ENCODE measurements at places on chromosomes 5 and 9. TPM values are rescaled to one million over a fixed set of nuclear protein-coding genes. Genes with fewer than 3 reads are reported as not detected.

GRCh38 chr9:89437772-89438171 is 60.1 kb downstream of the SEMA4D start:
- no peak for DNase-seq

GPR21 gene
- total RNA-seq: 1.0 TPM

ZFP2 gene
- total RNA-seq: 0.37 TPM

- DNase-seq: no peak
Measured at GRCh38 chr9:122348288-122348777, 22.5 kb upstream of the PTGS1 start.

DNA sequence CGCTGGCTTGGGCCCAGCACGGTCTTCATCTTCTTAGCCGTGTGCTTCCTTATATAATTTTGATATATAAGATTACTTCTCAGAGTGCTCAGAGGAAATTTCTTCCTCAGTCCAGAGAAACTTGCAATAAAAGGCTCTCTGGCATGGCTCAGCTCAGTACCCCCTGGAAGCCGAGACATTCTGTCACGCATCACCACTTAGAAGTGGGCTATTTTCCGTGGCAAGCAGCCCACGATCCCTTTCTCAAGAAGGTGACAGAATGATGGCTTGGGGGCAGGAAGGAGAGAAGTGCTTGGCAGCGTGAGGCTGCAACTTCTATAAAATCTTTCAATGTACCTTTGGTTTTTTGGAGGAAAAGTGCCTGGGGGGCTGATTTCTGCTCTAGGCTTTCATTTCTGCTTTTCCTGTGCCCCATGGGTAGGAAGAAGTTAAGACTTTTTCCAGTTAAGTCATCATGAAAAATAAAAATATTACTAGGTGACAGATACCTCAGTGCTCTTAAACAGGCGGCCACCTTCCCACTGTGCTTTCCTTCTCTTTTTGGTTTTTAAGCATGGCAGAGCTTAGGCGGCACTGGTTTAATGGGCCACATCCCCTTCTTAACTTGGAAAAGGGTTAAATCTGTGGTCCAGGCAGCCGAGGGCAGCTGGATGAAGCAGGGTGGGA is 104.6 kb downstream of the MVB12B start:
- DNase-seq: no peak

GRCh38 chr5:34959323-34959722 is 30.0 kb downstream of the DNAJC21 start:
- no peak for DNase-seq

GRCh38 chr5:26610577-26610976 is 427.8 kb downstream of the CDH9 start:
- no peak for DNase-seq

DNA sequence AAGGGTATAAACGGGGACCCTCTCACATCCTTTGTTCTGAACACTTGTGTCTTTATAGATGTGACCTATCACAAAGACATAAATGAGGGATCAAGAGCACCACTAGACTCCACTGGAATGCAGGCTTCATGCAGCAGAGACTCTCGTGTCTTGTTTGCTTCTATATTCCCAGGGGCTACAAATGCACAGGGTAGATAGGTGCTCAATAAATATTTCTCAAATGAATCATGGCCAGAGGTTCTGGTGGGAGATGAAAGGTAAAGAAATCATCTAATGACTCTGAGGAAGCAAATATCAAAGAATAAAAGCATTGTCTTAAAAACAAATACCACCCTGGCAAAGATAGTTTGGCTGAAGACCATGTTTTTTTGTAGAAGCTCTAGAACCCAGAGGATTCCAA is 6.6 kb downstream of the SLC36A3 start:
- DNase-seq: no peak

UBTD2 gene
- total RNA-seq: 39.9 TPM

DNA sequence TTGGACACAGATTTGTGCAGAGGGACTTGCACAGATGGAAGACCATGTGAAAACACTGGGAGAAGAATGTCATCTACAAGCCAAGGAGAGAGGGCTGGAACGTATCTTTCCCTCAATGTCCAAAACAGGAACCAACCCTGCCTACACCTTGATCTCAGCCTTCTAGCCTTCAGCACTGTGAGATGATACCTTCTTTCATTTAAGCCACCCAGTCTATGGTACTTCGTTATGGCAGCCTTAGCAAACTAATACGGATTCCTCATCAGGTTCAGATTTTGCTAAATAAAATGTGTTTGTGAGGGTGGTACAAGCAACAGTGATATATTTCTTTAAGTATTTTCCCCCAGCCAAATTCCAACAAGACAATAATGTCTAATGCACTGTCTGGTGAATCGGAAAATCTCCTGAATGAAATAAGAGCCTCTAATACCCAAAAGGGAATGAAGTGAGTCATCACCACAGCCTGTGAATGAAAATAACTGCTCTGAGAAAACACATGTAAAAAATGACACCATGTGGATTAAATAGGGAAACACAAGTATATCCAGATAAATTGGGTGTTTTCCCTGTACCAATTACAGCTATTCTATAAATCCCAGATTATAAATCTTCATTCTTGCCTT is 182.8 kb upstream of the TARS1 start:
- DNase-seq: no peak

GRCh38 chr9:107751567-107752210 is 262.1 kb upstream of the KLF4 start:
- no peak for DNase-seq

DNA sequence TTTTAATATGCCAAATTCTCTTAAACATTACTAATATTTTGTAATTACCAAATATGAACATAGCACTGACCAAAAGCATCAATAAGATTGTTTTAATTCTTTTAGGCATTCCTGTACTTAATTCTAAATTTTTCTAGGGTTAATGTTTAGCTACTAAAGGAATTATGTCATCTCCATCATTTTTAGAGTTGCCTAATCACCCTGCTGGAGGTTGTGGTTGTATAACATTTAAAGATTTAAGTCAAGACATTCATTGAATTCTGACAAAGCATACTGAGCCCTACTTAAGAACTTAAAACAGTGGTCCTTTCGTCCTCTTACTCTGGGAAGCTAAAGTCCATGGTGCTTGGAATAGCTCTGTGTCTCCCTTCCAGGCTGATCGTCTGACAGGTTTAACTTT is 28.1 kb upstream of the DAB2 start:
- no peak for DNase-seq

DNA sequence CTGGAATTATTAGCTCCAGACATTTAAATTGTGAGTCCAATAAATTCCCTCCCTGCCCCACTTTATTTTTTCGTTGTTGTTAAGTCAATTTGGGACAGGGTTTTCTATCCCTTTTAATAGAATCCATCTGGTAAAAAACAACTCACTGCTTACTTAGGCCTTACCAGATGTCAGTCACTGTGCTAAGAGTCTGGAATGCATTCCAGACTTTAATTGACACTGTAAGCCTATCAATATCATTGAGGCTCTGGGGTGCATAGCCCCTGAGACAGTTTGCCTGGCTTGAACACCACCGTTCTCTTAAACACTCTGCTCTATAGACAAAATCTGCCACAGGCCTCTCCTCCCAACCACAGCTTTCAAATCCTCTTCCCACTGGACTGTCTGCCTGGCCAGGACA is 175.9 kb downstream of the NSG2 start:
- no peak for DNase-seq

DNA sequence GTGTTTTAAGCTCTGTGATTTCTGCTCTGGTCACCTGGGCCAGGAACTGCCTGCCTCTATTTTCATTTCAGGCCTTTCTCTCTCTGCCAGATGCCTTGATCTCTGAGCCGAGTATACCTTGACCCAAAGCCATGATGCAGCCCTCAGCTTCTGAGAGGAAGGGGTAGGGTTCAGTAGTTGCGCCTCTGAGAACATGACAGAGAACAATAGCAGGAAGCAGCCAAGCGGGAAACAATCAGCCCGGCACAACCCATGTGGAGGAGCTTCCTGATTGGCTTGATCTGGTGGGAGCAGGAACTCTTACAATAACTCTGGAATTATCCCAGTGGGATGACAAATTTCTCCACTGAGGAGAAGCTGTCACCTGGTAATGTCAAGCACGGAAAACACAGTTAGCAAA is 127.4 kb downstream of the PALM2AKAP2 start:
- DNase-seq: no peak

DNA sequence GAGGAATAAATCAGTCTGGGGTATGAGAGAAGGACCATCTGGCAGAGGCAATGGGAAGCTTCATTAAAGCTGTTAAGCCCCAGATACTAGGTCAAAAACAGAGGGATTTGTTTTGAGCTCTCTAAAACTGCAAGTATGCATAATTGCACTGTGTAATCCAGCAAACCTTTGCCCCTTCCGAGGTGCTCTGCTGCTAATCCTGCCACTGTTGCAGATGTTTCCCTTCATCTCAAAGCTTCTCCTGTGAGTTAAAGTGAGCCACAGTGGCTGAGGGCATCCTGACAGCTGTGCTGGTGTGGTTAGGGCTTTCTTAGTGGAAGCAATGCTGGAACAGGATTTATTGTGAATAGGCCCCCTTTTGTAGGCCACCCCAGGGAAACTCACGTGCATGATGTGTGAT is 160.3 kb upstream of the TRPC7 start:
- no peak for DNase-seq

GRCh38 chr5:55577353-55578060 is 42.7 kb upstream of the PLPP1 start:
- DNase-seq: no peak

- DNase-seq: no peak
Measured at GRCh38 chr5:14316471-14316870, 173.3 kb downstream of the TRIO start.

GPX3 gene
- total RNA-seq: 20.9 TPM

SPINK13 gene
- not detected for total RNA-seq

DNA sequence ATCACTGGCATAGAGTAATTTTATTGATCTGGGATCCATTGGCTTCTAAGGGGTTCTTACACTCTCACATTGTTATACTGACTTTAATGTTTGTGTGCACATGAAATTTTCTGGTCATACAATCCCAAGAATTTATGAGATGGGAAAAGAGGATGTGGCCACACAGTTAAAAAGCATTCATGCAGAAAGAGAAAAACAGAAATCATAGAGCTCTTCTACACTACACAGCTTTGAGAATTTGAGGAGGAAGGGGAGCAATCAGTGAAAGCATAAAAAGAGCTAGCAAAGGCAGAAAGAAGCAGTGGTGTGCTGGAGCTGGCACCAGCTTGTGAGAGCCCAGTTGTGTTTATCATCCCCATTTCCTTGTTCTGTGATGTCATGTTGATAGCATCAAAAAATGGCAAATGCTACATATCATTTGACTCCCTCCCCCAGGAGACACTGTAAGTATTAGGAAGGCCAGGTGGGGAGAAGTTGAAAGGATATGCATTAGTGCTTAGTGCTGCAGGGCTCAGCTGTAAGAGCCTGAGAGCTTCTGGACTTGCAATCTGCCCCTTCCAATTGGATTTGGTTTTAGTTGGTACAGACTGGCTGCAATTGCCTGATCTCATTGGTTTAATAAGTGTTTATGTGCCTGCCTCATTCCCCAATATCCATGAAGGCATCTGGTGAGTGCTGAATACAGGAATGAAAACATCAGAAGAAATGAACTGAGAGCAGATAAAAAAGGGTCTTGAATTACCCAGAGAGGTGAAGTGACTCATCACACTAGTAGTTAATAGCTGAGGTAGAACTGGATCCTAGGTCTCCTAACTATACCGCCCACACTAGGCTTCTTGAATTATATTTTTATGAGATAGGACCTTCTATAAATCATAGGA is 30.9 kb downstream of the RHOBTB3 start:
- DNase-seq: no peak

- no peak for DNase-seq
Measured at GRCh38 chr5:151600069-151600665, 9.0 kb upstream of the FAT2 start.

DNA sequence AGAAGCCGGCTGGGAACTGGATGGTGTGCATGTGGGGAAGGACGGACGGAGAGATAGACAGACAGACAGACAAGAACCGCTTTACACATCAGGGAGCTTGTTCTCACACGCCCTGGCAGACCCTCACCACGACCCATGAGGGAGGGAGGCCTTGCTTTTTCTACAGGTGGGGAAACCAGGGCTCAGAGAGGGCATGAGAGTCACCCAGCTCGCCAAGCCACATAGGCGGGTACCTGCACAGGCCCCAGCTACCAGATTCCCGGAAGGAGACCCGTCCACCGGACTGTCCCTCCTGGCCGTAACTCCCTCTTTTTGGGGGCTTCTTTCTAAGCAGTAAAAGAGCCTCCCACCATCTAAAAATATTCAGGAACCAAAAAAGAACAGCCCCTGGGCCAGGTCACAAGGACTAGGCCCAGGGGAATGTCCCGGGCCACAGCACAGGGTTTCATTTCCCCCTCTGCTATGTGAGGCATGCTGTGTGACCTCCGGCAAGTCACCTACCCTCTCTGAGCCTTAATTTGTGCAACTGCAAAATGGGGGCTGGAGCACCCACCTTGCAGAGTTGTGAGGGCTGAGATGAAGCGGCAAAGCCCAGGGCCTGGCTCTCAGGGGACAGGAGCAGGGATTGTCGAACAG is 84.4 kb upstream of the SARDH start:
- DNase-seq: no peak

DNA sequence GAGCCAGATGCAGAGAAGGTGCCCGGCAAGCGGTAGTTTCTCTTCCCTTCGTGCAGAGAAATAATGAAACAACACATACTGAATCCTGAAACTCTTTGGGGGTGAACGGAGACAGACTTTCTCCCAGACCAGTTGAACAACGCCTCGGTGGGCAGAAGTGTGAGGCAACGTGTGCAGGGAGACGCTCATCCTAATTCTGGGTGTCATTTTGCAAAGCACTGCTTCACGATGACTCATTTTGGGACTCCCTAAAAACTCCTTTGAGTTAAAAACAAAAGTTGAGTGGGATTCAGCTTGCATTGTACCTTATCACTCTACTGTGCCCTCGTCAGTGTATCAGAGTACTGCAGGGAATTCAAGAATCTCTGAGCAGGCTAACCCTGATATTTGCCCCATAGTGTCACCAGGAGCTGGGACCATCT is 3.5 kb upstream of the NEK6 start:
- no peak for DNase-seq

GRCh38 chr5:115016646-115017045 is 153.1 kb downstream of the TRIM36 start:
- no peak for DNase-seq

GALNT12 gene
- total RNA-seq: 18.0 TPM

MUSK gene
- total RNA-seq: not detected

GRCh38 chr9:96719921-96720320 is 58.0 kb downstream of the ZNF510 start:
- DNase-seq: no peak

- peak; percentile 79 for DNase-seq
Measured at GRCh38 chr9:130682421-130683121, 11.0 kb upstream of the EXOSC2 start.

DNA sequence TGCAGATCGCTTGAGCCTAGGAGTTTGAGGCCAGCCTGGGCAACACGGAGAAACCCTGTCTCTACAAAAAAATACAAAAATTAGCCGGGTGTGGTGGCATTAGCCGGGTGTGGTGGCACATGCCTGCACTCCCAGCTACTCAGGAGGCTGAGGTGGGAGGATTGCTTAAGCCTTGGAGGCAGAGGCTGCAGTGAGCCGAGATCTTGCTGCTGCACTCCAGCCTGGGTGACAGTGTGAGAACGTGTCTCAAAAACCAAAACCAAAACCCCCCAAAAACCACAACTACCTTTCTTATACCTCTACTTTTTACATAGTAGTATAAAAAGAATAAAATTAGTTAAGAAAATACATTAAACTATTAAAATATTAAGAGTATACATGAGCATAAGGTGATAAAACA is 121.2 kb downstream of the RAPGEF6 start:
- DNase-seq: no peak

All from H9 (cell line).